ENCODE measurements at places on chromosomes 12 and 14.
A peak's percentile ranks its signal among the peaks of the same experiment; 100 is the strongest.

DNA sequence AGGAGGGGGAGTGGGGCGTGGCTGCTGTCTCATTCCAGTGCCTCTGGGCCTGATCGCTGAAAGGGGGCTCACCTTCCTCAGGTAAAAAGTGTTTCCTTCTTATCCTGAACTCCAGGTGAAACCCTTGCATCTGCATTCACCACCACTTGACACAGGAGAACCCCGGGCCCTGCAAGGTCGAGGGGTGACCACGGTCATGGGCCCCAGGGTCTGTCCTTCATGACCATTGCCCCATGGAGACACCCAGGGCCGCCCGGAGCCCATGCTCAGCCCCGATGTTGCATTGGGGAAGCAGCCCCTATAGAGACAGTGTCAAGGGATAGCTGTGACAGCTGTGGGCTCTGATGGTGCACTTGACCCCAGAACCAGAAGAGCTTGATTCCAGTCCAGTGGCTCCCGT is 34.4 kb upstream of the DYNC1H1 start:
- no peak for DNase-seq

- DNase-seq, result peak; percentile 20
Measured at GRCh38 chr14:49863487-49864281, 11.1 kb upstream of the NEMF start.

GRCh38 chr12:45170456-45171042 is 45.3 kb upstream of the ANO6 start:
- peak; percentile 84 for DNase-seq

GRCh38 chr12:79023784-79024183 is 159.2 kb downstream of the SYT1 start:
- no peak for DNase-seq

DNA sequence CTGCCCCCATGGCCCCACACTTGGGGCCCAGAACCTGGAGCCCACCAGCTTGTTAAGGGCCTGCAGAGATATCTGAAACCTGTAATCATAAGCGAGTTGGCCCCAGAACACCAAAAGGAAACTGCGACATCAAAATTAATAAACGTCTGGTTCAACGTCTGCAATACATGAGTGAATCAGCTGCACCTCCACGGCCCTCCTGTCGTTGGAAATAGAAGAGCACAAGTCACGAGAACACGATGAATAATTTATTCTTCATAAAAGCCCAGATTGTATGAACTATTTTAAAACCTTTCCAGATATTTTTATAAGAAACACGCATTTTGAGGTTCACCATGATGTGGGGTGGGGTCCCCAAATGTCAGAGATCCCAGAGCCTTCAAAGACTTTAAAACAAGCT is 9.7 kb upstream of the CMKLR1 start:
- DNase-seq, result no peak

GRCh38 chr12:43396671-43397070 is 155.3 kb downstream of the ADAMTS20 start:
- DNase-seq, result no peak

DNA sequence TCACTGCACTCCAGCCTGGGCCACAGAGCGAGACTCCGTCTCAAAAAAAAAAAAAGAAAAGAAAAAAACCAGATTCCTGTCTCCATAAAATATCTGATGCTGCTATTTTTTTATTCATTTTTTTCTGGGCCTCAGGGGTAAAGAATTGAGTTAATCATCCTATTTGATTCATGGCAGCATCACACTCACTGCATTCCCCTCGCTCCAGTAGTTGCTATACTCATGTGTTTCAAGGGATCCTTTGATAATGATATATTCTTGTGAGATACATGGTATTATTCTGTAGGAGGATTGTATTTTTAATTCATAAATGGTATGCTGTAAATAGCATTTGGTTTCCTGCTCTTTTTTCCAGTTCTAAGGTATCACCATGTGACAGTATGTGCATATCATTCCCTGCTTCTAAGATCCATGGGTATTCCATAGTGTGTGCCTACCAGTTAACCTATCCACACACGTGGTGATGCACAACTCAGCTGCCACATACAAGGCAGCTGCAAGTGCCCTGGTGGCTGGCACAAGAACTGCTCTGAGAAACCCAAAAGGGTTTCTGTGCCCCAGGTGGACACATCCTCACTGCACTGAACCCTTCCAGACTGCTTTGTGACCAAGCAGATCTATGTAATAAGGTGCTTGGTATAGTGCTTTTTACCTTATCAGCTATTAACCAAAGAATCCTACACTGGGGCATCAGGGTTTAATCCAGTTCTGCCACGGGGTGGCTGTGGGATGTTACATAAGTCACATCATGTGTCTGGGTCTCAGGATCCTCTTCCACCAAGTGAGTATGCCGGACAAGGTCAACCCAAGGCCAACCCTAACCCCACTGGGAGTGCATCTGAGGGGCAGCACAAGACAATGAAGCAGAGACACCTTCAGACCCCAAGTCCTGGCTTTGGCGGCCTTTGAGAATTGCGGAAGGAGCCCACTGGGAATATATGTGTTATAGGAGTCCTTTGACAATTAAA is 74.6 kb downstream of the ZFP36L1 start:
- peak; percentile 40 for DNase-seq
